Hypothalamus (tissue), 51 donors: ENCODE measurements at places on chromosomes 16 and 17.

DNA sequence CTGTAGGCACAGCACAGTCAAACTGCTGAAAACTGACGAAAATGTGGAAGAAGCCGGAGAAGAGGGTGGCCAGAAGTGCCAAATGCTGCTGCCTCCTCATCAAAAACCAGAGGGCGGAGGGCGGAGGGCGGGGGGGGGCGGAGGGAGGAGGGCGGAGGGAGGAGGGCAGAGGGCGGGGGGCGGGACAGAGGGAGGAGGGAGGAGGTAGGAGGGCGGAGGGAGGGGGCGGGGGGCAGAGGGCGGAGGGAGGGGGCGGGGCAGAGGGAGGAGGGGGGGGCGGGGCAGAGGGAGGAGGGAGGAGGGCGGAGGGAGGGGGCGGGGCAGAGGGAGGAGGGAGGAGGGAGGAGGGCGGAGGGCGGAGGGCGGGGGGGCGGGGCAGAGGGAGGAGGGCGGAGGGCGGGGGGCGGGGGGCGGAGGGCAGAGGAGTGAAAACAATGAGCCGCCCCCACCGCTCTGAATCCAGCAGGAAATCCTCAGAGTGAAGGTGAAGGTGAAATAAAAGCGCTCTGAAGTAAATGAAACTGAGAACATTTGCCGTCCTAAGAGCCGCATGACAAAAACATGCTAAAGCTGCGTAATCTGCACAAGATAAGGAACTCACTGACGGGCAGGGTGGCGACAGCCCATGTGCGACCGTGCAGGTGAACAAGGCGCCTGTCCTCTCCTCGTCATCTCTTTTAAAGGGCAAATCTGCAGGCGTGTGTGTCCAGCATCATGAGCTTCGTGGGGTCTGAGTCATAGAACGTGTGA is 22.6 kb upstream of the CBFA2T3 start:
- no peak for DNase-seq

DNA sequence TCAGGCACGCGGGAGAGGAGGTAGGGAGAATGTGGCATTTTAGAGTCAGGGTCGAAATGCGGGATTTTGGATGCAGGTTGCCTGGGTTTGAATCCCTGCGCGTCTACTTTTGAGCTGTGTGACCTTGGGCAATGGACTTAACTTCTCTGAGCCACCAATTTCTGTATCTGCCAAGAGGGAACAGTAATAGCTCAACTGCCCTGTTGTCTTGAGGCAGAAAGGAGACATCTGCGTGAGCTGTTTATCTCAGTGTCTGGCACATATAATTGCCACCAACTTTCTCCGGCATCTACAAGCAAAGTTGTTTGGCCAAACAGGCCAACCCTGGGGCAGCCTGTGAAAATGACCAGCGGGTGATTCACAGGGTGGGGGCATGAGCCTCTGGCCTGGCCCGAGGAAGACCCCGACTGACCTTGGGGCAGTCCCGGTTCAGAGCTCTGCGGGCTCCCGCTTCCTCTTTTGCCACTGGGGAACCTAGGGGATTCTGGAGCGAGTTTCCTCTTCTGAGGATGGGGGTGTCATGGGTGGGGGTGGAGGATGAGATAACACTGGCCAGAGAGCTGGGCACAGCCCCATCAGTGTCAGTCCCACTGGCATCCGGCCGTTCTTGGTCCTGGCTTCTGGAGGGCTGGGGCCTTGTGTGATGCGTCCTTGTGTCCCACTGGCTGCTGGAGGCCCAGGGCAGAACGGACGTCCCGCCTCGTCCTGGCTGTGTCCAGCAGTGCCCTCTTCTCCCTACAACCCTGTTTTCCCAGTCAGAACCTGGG is 1.3 kb downstream of the SNN start:
- DNase-seq, result peak; percentile 59

DNA sequence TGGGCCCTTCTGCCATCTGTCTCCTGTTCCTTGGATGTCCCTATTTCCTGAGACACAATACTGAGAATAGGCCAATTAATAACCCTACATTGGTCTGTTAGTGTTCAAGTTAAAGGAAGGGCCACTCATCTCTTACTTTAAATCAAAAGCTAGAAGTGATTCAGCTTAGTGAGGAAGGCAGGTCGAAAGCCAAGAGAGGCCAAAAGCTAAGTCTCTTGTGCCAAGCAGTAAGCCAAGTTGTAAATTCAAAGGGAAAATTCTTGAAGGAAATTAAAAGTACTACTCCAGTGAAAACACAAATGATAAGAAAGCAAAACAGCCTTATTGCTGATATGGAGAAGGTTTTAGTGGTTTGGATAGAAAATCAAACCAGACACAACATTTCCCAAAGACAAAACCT is 28.8 kb downstream of the ANKFN1 start:
- DNase-seq, result no peak

DNA sequence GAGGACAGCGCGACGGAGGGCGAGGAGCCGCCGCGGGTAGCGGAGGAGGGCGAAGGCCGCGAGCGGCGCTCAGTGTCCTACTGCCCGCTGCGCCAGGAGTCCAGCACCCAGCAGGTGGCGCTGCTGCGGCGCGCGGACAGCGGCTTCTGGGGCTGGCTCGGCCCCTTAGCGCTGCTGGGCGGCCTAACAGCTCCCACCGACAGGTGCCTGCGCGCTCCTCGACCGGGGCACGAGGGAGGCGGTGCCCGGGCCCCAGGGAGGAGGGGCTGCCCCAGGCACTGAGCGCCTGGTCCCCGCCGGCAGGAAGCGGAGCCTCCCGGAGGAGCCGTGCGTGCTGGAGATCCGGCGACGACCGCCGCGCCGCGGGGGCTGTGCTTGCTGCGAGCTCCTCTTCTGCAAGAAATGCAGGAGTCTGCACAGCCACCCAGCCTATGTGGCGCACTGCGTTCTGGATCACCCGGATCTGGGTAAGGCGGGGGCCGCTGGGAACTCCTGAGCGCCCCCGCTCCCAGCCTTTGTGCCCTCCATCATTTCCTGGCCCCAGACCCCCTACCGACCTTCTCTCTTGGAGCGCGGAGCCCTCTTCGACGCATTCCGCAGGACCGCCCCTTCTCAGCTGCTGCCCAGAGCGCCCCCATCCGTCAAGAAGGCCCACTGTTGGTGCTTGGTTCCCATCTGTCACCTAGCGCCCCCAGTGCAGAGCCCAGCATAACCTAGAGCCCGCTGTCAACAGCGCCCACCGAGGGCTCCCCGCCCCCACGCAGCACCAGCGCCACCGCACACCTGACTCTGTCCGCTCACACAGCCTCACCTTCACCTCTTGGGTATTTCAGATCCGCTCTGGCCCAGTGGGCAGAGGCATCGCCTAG is 3.7 kb downstream of the C17orf50 start:
- DNase-seq, result peak; percentile 75

DNA sequence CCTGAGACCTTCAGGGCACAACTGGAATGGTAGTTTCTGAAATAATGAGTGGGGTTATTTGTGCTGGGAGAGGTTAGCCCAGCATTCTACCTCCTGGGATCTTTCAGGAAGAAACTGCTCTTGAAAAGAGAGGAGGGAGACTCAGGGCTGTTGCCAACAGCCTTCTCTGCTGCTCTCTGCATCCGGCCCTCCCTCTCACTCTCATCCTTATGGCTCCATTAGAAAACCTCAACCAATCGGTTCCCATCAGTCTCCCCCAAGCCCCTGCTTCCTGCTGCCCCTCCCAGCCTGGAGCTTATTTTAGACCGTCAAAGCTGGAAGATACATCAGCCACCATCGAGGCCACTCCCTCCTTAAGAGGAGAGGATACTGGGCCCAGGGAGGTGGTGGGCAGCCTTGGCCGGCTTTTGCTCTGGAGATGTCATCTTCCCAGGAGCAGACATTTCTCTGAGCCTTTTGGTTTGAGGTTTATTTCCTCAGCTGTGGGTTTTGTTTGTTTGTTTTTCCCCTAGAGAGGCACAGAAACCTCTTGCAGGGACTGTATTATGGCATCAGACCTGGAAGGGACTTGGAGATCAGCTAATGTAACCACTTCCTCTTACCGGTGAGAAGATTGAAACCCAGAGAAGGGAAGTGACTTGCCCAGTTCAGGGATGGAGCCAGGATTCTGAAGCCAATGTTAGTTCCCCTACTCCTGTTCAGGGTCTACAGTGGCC is 2.7 kb downstream of the MPRIP start:
- DNase-seq, result no peak

DNA sequence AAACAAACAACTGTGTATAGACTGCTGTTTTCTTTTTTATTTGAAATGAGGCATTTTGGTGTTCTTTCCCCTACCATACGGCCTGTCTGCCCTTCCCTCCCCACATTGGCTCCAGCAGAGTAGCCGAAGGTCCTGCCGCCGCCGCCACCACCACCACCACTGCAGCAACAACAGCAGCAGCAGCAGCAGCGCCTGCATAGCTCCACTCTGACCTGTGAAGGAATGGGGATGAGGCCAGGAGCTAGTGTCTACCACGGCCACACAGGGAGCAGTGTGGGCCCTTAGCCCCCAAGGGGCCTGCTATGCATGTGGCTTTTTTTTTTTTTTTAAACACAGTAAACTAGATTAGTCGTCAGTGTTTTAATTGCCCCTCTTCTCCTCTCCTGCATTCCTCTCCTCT is 5.6 kb upstream of the CDK5R1 start:
- DNase-seq, result no peak

- no peak for DNase-seq
Measured at GRCh38 chr16:30567991-30568638, 3.4 kb downstream of the ZNF688 start.

DNA sequence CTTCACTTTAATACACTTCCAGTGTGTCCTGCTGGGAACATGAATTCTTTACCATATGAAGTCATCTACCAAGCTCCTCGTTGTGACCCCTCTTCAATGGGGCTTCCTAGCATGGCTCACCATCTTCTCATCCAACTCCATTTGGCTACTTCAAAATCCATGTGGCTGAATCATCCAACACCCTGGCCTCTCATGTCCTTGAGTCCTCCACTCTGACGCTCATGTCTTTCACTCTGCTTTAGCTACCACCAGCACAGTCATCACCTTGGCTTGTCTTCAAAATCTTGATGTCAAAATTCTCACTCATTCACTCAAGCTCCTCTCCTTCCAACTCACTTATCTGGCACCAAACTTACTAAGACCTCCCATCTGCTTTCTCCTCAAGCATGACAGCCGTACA is 35.8 kb downstream of the AMFR start:
- DNase-seq, result no peak

- peak; percentile 32 for DNase-seq
Measured at GRCh38 chr17:50055426-50056216, at the start of gene ITGA3. Gene ITGA3, plus strand, starts transcription at chr17:50056110. Its CDS starts 330 bp downstream, at chr17:50056440.
